ENCODE measurements at places on chromosomes 5 and 9. TPM values are rescaled to one million over a fixed set of nuclear protein-coding genes. Genes with fewer than 3 reads are reported as not detected.

DNA sequence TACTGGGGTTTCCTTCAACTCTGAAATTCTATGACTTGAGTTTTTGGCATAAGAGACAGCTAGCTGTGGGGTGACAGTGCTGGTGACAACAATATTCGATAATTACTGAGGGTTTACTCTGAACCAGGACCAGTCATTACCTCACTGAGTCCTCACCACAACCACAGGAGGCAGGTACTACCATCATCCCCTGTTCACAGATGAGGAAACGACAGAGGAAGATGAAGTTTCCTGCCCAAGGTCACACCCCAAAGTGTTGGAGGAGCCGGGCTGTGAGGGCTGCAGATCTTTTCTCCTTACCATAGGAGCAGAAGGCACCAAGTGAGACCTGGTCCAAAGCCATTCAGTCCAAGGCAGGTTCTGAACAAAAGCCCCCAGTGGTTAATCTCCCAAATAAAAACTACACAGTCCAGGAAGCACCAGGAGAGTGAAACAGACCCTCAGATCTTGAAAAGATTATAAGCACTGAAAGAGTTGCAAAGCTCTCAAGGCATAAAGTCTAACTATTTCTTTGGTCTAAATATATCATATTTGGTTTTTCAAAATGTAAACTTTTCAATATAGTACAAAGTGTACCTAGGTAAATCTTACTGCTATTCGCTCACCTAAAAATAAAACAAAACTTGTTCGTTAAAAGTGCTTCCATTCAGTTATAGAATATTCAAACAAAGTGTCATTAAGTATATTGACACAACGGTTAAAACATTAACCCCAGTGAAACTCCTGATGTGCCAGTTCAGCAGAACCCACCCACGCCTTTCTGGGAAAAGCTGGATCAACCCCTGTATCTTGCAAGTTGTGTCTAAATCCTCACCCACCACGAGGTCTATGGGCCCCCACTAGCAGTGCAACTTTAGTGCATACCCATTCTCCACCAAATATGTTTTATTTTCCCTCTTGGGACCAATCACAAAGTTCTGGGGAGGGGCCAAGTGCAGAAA lies 82.6 kb upstream of the EQTN start:
- H3K27me3 ChIP-seq: no peaks in the 10 kb centered on the region
- DNase-seq: no peak
- H3K36me3 ChIP-seq: no peaks in the 10 kb centered on the region

DNA sequence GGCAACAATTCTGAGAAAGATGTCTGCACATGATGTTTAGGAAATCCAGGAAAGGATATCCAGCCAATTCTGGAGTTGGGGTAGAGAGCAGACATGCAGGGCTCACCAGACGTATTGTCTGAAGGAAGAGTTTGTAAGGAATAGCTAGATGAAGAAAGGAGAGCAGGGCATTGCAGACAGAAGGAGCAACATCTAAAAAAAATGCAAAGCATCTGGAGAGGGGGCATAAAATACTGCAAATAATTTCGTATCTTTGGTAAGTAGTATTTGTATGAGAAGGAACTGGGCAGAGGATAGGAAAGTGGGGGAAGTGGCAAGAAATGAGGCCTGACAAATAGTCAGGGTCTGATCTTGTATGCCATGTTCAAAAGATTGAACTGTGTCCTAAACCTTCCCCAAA lies 74.8 kb downstream of the MACIR start:
- H3K27me3 ChIP-seq: no peaks in the 10 kb centered on the region
- H3K4me1 ChIP-seq: no peaks in the 10 kb centered on the region
- H3K36me3 ChIP-seq: no peaks in the 10 kb centered on the region
- no peak for DNase-seq
- no peak overlapping the region for H3K4me3 ChIP-seq

GRCh38 chr9:129070696-129071525 lies 10.0 kb upstream of the DOLPP1 start:
- H3K4me1 ChIP-seq: peaks cover 41% of the 10 kb centered on the region
- H3K36me3 ChIP-seq: no peaks in the 10 kb centered on the region
- no peak for DNase-seq
- H3K27ac ChIP-seq: peak overlapping the region; percentile 21

- no peak for DNase-seq
- H3K36me3 ChIP-seq: no peaks in the 10 kb centered on the region
- no peak overlapping the region for H3K27ac ChIP-seq
- no peaks in the 10 kb centered on the region for H3K4me1 ChIP-seq
- no peaks in the 10 kb centered on the region for H3K27me3 ChIP-seq
These were observed 12.6 kb downstream of the PDE6A start for GRCh38 chr5:149931992-149932436.

DNA sequence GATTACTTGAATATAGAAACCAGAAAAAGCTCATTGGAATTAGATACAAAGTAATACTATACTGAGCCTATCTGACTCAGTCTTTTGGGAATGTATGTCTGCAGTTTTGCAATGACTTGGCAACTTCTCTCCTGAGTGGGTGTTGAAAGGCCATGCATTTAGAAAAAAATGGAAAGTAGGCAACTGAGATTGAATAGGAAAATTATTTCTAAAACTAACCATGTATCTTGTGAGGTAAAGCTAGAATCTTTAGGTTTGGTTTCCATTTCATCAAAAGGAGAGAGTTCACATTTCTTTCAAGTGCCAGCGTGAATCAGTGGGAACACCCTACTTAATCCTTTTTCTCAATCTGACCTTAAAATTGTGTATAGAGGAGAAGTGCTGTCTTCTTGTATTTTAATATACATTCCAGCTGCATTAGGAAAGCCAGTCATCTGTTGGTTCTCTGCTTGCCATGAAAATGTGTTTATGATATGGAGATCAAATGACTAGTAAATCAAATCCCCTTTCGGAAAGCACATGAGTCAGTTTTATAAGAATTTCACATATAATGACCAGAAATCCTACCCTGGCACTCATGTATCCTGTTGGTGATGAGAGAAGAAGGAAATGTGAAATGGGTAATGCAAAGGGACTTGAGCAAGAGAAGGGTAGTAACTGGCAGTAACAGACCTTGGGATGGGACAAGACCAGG lies 30.4 kb downstream of the NFX1 start:
- H3K4me3 ChIP-seq: no peak overlapping the region
- no peaks in the 10 kb centered on the region for H3K27me3 ChIP-seq
- peaks cover 29% of the 10 kb centered on the region for H3K36me3 ChIP-seq
- H3K27ac ChIP-seq: no peak overlapping the region
- no peaks in the 10 kb centered on the region for H3K4me1 ChIP-seq

DNA sequence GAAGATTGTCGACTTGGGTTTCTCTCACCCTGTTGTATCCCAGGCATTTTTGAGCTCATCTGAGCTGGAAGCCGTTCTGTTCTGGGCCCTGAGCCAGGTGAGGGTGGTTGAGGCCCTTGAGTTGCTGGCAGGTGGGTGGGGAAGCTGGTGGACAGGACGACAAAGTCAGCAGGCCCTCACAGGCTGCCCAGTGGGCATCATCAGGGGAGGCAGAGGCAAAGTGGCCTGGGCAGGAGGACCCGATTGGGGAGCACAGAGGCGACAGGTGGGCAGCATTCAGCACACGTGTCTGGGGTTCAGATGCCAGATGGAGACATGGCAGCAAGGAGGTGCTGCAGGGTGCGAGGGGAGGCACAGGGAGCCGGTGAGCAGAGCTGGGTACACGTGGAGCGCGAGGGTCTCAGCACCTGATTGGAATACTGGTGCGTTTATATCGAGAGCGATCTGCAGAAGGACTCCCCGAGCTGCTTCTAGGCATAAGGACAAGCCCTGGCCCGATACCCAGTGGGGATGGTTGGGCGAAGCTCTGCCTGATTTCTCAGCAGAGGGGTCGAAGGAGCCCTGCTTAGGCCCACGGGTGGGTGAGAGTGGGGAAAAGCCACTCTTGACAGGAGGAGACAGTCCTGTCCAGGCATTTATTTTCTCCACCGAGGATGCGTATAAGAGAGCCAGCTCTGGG lies 49.0 kb upstream of the SUSD3 start:
- no peak overlapping the region for H3K4me3 ChIP-seq
- no peaks in the 10 kb centered on the region for H3K27me3 ChIP-seq
- no peak for DNase-seq
- peaks cover 46% of the 10 kb centered on the region for H3K36me3 ChIP-seq
- H3K27ac ChIP-seq: peak overlapping the region; percentile 58

DNA sequence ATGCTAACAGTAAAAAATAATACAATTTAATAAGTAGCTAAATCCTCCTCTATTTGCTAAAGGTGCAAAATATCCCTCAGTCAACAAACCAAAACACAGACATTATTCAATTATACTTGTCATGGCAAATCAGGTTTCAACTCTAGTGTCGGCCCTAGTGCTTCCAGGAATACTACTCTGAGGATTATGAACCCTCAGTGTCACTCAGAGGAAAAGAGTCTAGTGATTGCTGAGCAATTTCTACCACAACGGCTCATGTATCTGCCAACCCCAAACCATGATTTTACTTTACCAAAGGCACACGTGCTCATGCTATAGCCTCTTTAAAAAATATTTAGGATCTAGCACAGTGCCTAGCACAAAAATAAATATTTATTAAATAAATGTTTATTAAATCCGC lies 21.0 kb downstream of the RICTOR start:
- no peaks in the 10 kb centered on the region for H3K36me3 ChIP-seq
- no peak for DNase-seq
- no peak overlapping the region for H3K27ac ChIP-seq

- no peak overlapping the region for H3K27ac ChIP-seq
- no peaks in the 10 kb centered on the region for H3K27me3 ChIP-seq
- DNase-seq: no peak
- peaks cover 7% of the 10 kb centered on the region for H3K4me1 ChIP-seq
- no peaks in the 10 kb centered on the region for H3K36me3 ChIP-seq
- no peak overlapping the region for H3K4me3 ChIP-seq
These were observed 44.7 kb downstream of the FANCC start for GRCh38 chr9:95272830-95273229.

- no peak for DNase-seq
- no peaks in the 10 kb centered on the region for H3K27me3 ChIP-seq
- H3K4me1 ChIP-seq: no peaks in the 10 kb centered on the region
- no peaks in the 10 kb centered on the region for H3K36me3 ChIP-seq
- H3K4me3 ChIP-seq: no peak overlapping the region
These were observed 78.4 kb upstream of the ADRA1B start for GRCh38 chr5:159837860-159838259.

- H3K36me3 ChIP-seq: no peaks in the 10 kb centered on the region
- no peak for DNase-seq
- peaks cover 12% of the 10 kb centered on the region for H3K4me1 ChIP-seq
- H3K27ac ChIP-seq: no peak overlapping the region
- H3K27me3 ChIP-seq: no peaks in the 10 kb centered on the region
These were observed 20.6 kb upstream of the CRB2 start for GRCh38 chr9:123335193-123335985.

GRCh38 chr9:137266162-137266527 lies 11.0 kb downstream of the NELFB start:
- H3K27me3 ChIP-seq: no peaks in the 10 kb centered on the region
- no peak overlapping the region for H3K4me3 ChIP-seq
- H3K4me1 ChIP-seq: peaks cover 2% of the 10 kb centered on the region
- H3K36me3 ChIP-seq: no peaks in the 10 kb centered on the region
- H3K27ac ChIP-seq: no peak overlapping the region

The DMRT3 gene
- not detected for total RNA-seq

The SLC2A6 gene
- 3.6 TPM for total RNA-seq

The SLC34A3 gene
- total RNA-seq: not detected

The FAM221B gene
- not detected for total RNA-seq

The LRRC70 gene
- 2.1 TPM for total RNA-seq

The TUSC1 gene
- total RNA-seq: not detected

Measured in naive thymus-derived CD4-positive, alpha-beta T cell (primary cell).